GM23338 (cell line): ENCODE measurements at places on chromosomes 3 and 15. TPM values are rescaled to one million over a fixed set of nuclear protein-coding genes. Genes with fewer than 3 reads are reported as not detected.

DNA sequence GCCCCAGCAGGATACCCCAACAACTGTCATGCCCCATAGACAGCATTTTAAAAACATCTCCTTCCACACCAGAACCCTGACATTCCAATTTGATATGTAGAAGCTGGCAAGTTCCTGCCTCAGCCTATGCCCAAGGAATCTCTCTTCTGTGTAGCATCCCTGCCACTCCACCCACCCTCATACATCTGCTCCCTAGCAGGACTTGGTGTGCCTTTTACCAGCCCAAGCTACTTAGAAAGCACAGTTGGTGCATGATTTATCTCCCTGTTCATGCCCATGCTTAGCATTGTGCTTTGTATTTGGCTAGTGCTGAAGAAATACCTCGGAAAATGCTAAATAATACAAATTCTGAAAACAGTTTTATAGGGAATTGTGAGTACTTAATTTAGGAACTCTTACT, 236.9 kb upstream of the HES1 start:
- DNase-seq, result no peak

Gene MYLK
- total RNA-seq, result 16.2 and 17.9 TPM in 2 replicates

Gene ROPN1B
- not detected in 2 replicates for total RNA-seq

DNA sequence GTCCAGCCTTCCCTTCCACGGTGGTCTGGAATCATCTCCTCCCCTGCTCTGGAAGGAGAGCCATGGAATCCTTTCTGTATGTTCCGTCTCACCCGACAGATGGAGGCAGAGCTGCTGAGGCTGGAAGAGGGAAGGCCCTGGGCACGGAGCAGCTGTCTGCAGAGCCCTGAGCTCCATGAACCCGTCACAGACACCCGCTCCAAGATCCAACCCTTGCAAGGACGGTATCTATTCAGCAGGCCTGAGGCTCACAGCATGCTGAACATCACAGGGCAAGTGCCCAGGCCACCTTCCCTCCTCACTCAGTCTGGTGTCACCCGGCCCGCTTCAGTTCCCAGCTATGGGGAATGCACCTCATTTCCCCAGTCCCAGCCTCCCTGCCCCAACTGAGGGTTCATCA, 103.9 kb downstream of the LRIG1 start:
- no peak for DNase-seq

Gene PRKCI
- 119 and 124 TPM in 2 replicates for total RNA-seq
